ENCODE measurements at places on chromosomes 11 and 22. TPM values are rescaled to one million over a fixed set of nuclear protein-coding genes. Genes with fewer than 3 reads are reported as not detected.

GRCh38 chr11:71095294-71095850, 157.0 kb downstream of the SHANK2 start:
- no peaks in the 10 kb centered on the region for H3K36me3 ChIP-seq
- 0 out of 2 replicates have a peak, but pooled peaks cover 4% of the 10 kb centered on the region for H3K4me1 ChIP-seq
- DNase-seq: no peak
- H3K27ac ChIP-seq: no peak overlapping the region
- H3K27me3 ChIP-seq: no peaks in the 10 kb centered on the region

The PGA3 gene
- not detected for total RNA-seq

GRCh38 chr22:24723111-24723510, 51.4 kb downstream of the PIWIL3 start:
- DNase-seq: no peak
- no peak overlapping the region for H3K4me3 ChIP-seq

The OR56B4 gene
- not detected for total RNA-seq

The MUC6 gene
- total RNA-seq: not detected

Measured in SJSA1 (cell line).